ENCODE measurements at places on chromosomes 4 and X.

GRCh38 chr4:76688619-76689144, 209.3 kb downstream of the SOWAHB start:
- DNase-seq = no peak

GRCh38 chr4:125155251-125155650, 159.5 kb upstream of the FAT4 start:
- no peak for DNase-seq

GRCh38 chrX:97639526-97639925, 755.8 kb downstream of the RPA4 start:
- DNase-seq = no peak

DNA sequence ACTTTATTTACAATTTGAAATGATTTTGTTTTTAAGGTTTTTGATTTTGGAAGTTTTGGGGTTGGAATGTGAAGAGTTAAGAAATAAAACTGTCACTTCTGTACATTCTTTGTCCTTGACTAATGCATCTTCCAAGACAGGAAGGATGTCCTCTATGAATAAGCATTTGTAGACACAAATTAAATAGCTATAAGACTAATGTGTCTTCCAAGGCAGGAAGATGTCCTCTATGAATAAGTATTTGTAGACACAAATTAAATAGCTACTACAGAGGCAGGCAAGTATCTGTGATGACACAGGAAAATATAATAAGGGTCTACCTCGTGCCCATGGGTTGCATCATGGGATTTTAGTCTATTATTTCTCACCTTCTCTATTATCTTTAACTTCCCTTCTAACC, 14.5 kb downstream of the PRSS48 start:
- DNase-seq = no peak

DNA sequence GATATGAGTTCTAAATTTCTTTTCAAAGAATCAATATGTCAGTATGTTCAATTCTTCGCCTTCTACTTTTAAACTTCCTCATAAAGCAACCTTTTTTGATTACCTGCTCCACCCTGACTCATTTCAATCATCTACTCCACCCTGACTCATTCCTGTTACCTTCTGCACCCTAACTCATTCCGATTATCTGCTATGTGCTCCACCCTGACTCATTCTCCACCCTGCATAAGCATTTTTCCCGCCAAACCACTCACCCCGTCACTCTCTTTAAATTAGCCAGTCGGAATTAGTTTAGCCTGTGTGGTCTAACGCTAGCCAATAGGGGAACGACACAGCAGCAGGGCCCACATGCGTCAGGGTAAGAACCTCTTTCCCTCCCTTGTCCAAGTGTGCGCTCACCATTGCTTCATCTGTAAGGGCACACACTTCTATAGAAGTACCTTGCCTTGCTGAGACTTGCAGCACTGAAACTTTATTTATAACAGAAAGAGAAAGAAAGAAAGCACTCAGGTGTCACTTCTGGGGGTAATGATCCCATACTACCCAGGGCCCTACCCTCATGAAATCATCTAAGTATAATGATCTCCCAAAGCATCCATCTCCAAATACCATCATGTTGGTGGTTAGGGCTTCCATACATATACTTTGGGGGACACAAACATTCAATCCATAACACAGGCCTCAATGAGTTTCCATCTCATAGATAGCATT, 875.2 kb downstream of the RAPGEF2 start:
- no peak for DNase-seq

GRCh38 chr4:64814616-64815015, 405.4 kb upstream of the TECRL start:
- no peak for DNase-seq

DNA sequence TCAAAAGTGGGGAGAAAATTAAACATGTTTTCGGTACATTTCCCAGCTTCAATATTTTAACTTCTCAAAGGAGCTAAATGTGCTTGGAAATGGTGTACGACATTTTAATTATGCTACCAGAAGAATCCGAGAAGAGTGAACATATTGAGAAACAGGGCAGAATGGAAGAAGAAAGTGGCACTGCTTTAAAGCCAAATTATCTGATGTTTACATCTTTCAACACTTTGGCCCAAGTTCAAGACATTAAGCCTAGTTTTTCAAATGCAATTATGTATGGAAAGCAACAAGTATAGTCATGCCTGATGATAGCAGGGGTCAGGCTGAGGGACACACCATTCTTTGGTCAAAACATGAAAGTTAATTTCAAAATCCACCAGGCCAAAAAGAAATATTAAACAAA, 577.9 kb upstream of the ZFP42 start:
- no peak for DNase-seq

GRCh38 chr4:137519406-137519805, 12.9 kb downstream of the PCDH18 start:
- no peak for DNase-seq

GRCh38 chrX:98357146-98357545, 1473.4 kb downstream of the RPA4 start:
- DNase-seq = no peak

GRCh38 chr4:108168671-108169523, at the start of gene LEF1:
TSS of gene LEF1 (minus strand) at chr4:108168932. CDS start at chr4:108167767, 1,165 bp downstream.
- peak; percentile 49 for DNase-seq

GRCh38 chr4:164212134-164212533, 541.8 kb upstream of the SMIM31 start:
- no peak for DNase-seq

DNA sequence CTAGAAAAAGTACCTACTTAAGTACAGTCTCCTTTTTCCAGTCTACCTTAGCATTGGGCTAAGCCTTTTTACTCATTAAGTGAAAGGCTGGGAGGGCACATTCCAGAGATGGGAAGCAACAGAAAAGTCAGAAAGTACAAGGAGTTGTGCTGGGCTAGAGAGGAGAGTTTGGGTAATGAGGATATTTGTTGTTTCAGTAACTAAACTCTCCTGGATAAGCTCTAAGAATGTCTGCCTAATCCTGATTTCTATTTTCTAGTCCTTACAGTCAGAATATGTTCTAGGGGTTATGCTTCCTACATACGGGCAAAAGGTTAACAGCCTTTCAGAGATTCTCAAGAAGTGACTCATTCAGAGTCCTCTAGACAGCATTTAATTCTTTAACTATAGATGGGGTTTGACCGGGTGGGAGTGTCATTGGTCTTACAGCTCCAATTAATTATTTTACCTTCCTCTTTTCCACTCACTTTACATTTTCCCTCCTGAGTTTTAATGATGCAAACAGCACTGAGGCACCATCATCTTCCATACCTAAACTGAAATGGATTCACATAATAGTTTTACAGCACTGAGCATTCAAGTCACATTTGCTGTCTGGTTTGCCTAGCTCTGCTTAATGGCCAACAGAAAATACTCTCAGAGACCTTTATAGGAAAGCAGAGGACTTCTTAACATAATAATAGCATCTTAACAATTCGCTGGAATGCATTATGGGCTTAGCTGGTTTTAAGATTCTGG, 42.9 kb downstream of the USP26 start:
- no peak for DNase-seq

- no peak for DNase-seq
These were observed 4.8 kb downstream of the MSANTD1 start for GRCh38 chr4:3253808-3254207.

DNA sequence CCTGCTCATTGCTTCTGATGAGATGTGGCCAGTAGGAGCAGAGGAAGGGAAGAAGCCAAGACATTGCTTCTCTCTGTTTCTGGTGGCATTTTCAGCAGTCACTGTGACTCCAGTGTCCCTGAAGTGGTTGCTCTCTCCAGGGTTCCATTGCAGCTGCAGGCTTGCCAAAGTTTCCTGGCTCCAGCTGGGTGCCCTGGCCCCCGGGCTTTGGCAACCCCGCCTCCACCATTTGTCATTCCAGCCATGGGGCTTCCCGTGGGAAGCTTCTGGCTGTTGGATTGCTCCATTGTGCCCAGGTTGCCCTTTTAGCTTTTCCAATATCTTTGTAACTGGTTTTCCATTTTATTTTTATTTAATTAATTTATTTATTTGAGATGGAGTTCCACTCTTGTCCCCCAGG, 12.7 kb downstream of the FGFBP1 start:
- no peak for DNase-seq

DNA sequence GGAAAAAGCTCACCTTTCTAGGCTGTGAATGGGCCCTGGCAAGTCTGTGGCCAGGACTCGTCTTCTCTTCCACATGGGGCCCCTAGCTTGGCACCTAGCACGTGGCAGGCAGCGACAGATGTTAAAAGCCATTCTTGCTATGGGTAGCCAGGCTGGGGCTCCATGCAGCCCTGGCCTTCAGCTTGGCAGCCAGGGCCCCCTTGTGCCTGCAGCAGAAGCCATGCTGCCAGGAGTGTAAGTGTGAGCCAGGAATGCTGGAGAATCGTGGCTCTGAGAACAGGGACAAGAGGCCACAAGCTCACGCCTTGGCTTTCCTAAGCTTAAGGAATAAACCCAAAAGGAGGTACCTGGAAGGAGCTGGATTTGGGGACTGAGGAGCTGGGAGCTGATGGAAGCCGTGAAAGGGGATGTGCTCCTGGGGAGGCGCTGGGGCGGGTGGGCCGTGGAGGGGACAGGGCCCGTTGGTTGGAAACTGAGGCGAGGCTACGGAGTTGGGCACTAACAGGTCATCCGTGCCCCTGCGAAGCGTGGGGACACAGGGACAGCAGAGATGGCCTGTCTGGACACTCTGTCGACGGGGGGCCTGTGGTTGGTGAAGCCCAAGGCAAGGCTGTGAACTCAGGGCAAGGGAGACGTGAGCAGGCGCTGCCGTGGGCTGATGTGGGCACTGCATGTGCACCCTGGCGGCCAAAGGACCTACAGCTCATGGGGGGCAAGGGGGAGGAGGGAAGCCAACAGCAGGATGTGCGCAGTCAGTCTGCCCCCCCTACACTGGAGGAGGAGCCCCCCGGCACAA, 895 bp upstream of the OPN1LW start:
- no peak for DNase-seq

GRCh38 chr4:37981844-37982720, 21.9 kb downstream of the PTTG2 start:
- DNase-seq = no peak

- no peak for DNase-seq
These were observed 82.4 kb upstream of the PACRGL start for GRCh38 chr4:20617678-20618396.

- DNase-seq = no peak
These were observed 70.8 kb downstream of the GAB1 start for GRCh38 chr4:143407474-143407873.

DNA sequence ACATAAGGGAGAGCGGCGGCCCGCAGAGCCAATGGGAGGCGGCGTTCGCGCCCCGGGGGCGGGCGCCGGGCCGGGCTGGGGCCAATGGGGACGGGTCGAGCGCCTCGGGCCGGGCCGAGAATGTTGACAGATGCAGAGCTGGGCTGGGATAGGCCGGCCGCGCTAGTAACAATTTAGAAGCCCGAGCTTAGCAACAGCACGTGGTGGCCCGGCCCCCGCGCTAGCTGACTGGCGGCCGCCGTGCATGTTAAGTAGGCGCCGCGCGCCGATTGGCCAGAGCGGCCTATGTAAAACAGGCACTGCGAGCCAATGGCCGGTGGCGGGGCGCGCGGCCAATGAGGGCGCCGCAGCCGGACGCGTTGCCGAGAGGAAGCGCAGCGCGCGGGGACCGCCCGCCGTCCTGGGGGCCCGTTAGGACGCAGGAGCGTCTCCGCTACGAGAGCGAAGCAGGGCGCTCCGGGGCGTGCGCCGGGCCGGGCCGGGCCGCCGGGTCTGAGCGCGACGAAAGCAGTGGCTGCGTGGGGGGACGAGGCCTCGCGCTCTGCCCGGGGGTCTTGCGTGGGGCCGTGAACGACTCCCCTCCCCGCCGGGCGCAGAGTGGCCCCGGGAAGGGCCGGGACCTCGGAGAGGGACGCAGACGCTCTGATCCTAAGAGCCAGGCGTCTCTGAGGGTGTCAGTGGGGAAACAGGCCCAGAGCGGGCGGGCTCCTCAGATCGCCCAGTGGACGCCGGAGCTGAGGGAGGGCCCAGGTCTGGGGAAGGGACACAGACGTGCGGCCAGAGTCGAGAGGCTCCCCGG, 435 bp upstream of the MXD4 start:
- peak; percentile 97 for DNase-seq

GRCh38 chrX:55874807-55875206, 157.3 kb downstream of the RRAGB start:
- no peak for DNase-seq

DNA sequence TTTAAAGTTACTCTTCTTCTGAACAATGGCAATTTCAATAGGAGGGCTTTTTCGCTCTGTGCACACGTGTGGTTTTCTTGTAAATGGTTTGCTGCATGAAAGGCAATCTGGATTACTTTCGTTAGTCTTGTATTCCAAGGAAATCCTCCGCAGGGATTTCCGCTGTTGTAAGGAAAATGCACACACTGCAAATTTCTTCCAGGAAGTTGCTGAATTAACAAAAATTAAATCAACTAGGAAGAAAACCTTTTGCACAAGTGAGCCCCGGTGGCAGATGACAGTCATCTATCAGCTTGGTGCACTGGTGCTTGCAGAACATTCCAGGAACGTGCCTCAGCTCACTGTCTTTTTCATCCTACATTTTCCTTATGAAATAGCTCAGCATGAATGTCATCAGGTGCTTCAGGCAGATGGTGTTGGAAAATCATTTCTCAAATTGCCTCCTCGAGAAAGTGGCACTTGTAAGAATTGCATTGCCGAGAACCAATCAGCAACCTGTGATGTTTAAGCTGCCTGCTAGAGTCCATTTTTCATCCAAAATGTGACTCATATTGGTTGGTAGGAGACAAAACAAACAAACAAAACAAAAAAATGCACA, 272.4 kb upstream of the VCX start:
- DNase-seq = no peak

- no peak for DNase-seq
These were observed 260.0 kb downstream of the GLUD2 start for GRCh38 chrX:121307449-121307848.
